ENCODE measurements at places on chromosomes 12 and 14.
A peak's percentile ranks its signal among the peaks of the same experiment; 100 is the strongest.

- DNase-seq = no peak
Measured at GRCh38 chr12:112370199-112370598, 12.0 kb downstream of the HECTD4 start.

GRCh38 chr14:72621387-72622065 lies 272.4 kb downstream of the DPF3 start:
- DNase-seq = no peak

DNA sequence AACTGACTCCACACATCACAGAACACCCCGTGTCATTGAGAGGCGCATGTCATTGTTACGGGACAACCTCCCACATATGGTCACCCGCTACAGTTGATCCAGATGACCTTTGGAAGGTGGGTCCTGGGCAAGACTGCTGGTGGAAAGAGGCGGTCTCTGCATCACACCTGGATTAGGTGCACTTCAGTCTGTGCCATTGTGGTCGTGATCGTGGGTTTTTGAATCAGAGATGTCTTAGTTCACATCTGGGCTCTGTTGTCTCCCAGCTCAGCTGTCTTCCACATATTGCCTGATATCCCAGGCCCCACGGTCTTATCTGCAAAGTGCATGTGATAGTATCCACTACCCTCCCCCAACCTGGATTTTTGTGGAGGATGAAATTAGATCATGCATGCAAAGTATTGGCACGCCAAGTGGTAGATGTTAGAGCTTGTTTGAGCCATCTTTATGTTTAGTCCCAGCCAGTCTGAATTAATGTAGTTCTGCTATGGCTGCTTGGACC lies 208.7 kb upstream of the FOXN3 start:
- DNase-seq = no peak

DNA sequence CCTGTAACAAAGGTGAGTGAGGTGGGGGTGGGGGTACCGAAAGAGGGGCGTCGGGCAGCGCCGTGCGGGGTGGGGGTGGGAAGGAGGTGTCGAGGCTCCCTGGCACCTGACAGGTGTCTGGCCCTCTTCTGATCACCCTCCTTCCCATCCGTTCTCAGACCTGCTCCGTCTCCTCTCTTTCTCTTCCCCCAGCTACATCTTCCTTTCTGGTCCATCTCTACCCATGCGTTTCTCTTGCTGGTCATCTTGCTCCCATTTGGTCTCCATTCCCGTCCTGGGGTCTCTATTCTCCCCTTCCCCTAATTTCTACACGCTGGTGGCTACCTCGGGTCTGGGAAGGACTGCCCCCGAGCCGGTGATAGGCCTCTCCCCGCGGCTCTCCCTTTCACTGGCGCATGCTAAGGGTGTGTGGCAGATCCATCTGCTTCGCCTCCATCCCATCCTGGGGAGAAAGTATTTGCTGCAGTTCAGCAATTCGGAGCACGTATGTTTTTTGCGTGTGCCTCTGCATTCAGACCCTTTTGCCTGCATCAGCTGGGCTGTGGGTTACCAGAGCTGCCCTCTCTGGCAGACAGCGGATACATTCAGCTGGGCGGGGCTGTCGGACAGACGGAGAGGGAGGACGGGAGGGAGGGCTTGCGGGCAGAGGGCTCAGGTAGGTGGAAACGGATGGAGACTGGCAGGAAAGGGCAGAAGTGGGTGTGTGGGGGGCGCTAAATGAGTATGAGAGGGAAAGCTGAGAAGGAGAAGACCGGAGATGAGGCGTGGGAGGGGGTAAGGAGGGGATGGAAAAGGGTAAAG lies 730 bp downstream of the CLSTN3 start:
- no peak for DNase-seq

DNA sequence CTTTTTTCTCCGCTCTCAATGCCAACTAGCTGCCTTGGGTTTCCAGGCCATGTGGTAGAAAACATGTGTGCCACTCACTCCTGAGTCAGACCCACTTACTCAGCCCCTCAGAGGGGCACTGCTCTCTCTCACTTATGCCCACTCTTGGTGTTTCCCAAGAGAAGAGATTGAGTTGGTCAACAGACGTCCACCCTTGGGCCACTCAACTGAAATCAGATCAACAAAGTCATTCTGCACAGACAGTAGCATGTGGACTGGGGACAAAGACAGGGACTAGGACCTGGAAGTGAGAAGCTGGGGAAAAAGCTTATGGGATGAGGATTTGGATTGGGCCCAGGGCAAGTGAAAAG lies 161.2 kb downstream of the EFCAB11 start:
- DNase-seq = no peak

GRCh38 chr12:62191491-62192179 lies 68.6 kb upstream of the USP15 start:
- no peak for DNase-seq

DNA sequence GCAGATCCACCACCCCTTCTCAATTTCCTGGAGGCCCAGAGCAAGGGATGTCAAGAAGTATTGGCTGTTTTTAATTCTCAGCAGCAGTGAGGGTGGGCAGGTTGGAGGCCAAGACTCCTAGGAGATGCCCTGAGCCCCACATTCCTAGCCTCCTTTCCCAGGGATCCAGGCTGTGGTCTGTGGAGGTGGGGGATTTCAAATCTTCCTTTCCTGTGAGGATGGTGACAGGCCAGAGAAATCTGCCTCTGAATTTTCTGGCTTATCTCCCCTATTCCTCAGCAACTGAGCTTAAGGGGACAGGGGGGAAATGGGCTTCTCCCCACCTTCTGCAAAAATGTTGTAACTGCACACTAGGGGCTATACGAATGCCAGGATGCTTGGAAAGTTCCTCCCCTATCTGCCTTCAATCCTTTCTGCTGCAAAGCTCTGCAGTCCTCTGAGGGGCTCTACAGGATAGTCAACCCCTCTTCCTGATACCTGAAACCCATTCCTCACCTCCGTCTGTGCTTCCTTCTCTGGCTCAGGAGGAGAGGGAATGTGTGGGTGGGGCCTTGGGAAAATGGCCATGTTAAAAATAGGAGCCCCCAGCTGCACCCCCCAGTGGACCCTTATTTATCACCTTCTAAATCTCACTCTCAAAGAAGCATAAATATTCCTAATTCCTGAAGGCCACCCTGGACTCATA lies 6.6 kb downstream of the GPR84 start:
- DNase-seq = no peak

DNA sequence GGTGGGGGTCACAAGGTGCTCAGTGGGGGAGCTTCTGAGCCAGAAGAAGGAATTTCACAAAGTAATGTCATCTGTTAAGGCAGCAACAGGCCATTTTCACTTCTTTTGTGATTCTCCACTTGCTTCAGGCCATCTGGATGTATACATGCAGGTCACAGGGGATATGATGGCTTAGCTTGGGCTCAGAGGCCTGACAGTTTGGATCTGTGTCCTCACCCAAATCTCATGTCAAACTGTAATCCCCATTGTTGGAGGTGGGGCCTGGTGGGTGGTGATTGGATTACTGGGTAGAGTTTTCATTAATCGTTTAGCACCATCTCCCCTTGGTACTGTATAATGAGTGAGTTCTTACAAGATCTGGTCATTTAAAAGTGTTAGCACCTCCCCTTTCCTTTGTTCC lies 36.4 kb downstream of the TESPA1 start:
- DNase-seq = no peak

DNA sequence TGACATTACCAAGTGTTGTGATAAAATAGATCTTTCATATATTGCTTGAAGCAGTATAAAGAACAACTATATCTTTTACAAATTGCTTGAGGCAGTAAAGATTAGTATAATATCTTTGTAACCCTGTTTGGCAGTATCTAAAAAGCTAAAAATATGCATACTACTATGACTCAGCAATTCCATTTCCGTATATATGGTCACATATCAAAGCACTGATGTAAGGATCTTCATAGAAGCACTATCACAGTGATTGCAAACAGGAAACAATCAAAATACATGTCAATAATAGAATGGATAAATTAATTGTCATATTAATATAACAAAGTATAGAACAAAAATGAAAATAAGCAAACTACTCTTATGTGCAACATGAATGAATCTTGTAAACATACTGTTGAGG lies 158.4 kb upstream of the IGF1 start:
- peak; percentile 60 for DNase-seq

- DNase-seq = no peak
Measured at GRCh38 chr12:56661979-56662638, 16.3 kb upstream of the ATP5F1B start.

GRCh38 chr12:113796852-113797534 lies 169.1 kb downstream of the RBM19 start:
- DNase-seq = no peak

DNA sequence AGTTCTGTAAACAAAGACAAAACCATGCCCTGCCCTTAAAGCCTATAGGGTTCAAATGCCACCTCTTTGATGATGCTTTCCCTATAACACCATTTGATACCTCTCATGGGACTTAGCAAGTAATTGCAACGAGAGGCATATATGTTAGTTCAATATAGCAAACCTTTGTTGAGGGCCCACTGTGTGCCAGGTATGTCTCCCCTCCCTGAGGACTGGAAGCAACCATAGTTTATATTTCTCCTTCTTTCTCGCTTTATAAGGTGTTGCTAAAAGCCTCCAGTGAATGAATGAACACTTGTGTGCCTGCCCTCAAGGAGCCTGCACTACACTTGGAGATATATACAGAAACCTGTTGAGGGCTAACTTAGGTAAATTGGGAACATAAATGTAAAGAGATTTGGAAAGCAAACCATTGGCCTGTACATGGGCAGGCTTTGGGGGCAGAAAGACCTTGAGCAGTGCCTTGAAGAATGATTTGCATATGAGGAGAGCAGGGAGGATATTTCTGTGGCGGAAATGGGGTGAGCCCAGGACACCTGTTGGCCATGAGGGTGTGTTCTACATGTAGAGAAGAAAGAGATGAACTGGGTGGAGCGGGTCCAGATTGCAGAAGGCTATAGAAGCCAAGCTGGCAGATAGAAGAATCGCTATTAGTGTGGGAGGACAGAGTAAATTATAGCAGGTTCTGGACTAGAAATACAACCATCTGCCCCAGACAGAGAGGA lies 1.8 kb upstream of the CKAP4 start:
- DNase-seq = no peak

DNA sequence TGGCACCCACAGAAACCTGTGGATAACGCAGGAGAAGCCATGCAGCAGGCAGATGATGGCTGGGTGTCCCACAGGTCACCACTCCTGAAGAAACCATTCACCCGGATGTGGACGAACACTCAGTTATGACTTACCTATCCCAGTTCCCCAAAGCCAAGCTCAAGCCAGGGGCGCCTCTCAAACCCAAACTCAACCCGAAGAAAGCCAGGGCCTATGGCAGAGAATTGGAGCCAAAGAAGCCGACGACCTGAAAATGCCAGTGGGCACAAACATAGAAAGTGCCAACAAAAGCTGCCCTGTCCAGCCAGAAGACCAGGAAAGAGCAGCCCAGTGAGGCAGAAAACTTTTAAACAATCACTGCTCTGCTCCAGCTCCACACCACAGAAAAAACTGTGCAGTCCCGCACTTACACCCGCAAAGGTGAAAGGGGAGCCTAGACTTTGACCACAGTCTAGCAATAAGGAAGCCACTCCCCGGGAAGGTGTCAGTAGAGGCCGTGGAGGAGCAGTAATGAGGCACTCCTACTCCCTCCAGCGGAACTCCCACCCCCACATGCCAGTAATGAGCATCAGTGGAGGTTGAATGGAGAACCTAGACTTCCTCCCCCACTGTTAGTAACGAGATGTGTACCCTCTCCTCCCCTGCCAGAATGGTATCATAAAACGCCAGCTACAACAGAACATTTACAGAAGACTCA lies 6.0 kb upstream of the ACVRL1 start:
- DNase-seq = no peak

DNA sequence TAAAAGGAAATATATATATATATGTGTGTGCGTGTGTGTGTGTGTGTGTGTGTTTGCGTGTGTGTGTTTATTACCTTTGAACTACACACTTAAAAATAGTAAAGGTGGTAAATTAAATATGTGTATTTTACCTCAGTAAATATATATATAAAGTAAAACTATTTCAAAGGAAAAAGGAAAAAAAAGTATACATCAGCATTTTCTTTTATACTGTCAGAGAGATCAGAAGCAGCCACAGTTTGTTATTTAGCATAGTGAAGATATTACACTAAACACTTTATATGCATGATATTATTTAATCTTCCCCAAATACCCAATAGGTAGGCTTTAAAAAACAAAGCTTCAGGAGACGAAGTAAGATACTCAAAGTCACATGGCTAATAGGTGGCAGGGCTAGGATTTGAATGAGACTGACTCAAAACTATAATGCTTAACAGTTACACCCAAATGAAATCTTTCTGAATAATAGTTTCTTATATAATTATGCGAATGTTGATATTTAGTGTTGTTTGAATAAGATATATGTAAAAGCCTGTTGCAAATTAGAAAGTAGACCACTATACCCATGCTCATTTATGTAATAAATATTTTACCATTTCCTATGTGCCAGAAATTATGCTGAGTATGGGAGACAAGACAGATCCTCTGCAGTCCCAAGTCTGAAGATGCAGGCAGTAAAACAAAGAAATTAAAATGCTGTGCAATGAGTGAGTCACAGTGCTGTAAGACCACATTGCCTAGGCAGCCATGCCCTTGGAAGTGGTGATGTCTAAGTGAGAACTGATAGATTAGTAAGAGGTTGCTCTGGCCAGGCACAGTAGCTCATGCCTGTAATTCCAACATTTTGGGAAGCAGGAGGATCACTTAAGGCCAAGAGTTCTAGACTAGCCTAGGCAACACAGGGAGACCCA lies 66.1 kb downstream of the PDZRN4 start:
- no peak for DNase-seq

GRCh38 chr12:131933387-131933786 lies 4.3 kb downstream of the PUS1 start:
- no peak for DNase-seq

GRCh38 chr12:78562368-78563205 lies 302.0 kb upstream of the SYT1 start:
- DNase-seq = peak; percentile 8

GRCh38 chr14:101985957-101986356 lies 21.6 kb downstream of the DYNC1H1 start:
- DNase-seq = no peak

GRCh38 chr14:37668646-37669045 lies 73.2 kb downstream of the TTC6 start:
- DNase-seq = no peak

- DNase-seq = no peak
Measured at GRCh38 chr12:77392467-77393088, 327.2 kb upstream of the E2F7 start.

DNA sequence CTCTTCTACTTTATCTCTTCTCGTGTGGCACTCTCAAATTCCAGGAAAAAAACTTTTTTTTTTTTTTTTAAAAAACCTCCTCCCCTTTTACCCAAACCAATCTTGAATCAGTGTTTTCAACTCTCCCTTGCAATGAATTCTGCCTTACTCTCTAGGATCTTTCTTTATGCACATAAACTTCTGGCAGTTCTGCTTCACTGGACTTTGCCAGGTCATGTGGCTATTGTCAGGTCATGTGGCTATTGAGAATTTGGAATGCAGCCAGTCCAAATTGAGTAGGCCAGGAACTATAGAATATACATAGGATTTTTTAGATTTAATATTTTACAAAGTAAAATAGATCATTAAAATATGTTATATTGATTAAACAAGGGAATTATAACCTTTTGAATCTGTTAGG lies 218.2 kb downstream of the TMTC3 start:
- DNase-seq = no peak

All from SK-N-MC (cell line).